ENCODE measurements at places on chromosomes 5 and 9.
A peak's percentile ranks its signal among the peaks of the same experiment; 100 is the strongest.

DNA sequence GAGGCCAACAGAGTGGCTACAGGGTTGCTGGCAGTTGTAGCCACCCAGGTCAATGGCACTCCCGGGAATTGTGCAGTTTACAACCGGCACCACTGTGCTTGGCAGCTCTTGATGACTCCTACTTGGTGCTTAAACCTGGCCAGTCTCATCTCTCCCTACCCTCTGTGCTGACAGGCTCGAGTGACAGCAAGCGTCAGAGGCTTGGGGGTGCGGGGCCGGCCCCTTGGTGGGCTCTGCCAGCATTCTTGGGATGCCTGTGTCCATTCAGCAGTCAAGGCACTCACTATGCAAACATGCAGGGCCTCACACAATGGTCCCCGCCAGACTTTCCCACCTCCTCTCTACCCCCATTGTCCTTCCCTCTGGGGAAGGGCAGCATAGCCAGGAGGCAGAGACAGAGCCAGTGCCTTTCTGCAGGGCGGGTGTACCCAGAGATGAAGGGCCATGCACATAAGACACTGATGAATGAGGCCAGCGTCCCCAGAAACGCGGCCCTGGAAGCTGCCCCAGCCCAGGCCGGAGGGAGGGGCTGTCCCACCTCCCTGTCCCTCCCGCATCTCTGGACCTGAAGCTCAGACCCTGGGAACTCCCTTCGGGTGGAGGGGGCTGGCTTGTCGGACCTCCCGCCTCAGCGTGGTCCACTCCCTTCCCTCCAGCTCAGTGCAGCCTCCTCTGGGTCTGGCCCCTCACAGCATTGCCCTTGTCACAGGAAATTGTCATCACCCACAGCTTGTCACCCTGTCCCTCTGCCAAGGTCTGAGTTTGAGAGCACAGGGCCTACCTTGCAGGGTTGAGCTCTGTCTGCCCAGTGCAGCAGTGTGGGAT, 26.4 kb upstream of the NOTCH1 start:
- DNase-seq, result no peak

DNA sequence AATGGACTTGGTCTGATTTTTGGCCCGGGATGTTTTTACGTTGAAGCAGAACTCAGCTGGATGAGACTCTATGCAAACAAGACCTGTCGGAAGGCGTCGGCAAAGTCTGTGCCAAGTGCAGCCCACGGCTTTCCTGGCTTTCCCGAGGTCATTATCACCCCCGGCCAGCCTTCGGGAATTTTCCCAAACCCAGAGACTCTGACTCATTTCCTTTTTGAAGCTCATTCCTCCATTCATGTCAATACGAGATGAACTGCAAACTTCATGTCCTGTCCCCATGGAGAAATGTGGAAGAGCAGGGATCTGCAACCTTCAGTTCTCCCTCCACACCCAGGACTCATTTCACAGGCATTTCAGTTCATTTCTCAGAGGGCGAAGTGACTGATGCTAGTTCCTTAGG, 95.3 kb downstream of the IRX2 start:
- no peak for DNase-seq

- DNase-seq, result no peak
Observed at GRCh38 chr5:66826263-66826662, 230.1 kb downstream of the MAST4 start.

GRCh38 chr5:137622850-137623249, 113.0 kb downstream of the KLHL3 start:
- no peak for DNase-seq

DNA sequence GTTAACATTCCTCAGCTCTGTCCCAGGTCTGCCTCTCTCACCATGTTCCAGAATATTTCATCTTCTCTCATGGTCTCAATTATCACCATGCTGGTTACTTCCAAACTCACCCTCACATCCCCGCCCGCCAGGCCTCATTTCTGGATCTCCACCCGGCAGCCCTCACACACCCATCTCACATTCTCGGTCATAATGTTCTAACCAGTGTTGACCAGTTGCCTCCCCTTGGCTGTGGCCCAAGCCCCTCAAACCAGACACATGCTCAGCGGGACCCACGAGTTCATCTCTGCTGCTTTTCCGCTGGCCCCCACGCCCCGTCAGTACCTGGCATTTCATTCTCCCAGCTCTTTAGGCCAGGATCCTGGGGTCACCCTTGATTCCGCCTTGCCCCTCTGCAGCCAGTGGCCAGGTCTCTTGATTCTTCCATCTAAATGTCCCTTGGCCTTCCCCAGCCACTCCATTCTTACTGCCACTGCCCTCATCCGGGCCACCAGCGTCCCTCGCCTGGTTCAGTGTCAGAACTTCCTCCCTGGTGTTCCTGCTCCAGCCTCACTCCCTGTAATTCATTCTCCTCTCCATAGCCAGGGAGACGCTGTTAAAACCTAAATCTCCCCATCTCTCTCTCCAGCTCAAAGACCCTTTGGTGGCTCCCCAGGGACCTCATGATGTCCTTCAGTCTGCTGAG, 141.7 kb downstream of the MVB12B start:
- DNase-seq, result no peak

- no peak for DNase-seq
Observed at GRCh38 chr9:111350556-111350955, 20.5 kb upstream of the OR2K2 start.

DNA sequence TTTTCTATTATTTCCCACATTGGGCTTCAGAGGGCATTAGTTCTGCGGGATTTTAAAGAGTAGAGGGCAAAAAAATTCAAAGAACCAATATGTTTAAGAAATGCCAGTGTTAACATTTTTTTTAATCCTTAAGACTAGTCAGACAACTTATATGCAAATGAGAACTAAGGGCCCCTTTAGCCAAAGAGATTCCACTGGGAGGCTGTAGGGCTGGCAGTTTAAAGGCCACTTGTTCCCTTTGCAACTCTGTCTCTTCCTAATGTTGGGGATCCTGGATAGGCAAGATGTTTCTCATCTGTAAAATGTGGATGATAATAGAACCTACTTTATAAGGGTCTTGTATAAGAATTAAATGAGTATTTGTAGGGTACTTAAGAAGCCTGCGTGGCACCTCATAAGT, 1395.9 kb downstream of the PTPRD start:
- no peak for DNase-seq

GRCh38 chr5:59130431-59130830, 547.6 kb downstream of the RAB3C start:
- no peak for DNase-seq

GRCh38 chr5:149240354-149240998, 31.2 kb upstream of the AFAP1L1 start:
- no peak for DNase-seq

GRCh38 chr5:147072622-147073021, 162.2 kb upstream of the STK32A start:
- no peak for DNase-seq

DNA sequence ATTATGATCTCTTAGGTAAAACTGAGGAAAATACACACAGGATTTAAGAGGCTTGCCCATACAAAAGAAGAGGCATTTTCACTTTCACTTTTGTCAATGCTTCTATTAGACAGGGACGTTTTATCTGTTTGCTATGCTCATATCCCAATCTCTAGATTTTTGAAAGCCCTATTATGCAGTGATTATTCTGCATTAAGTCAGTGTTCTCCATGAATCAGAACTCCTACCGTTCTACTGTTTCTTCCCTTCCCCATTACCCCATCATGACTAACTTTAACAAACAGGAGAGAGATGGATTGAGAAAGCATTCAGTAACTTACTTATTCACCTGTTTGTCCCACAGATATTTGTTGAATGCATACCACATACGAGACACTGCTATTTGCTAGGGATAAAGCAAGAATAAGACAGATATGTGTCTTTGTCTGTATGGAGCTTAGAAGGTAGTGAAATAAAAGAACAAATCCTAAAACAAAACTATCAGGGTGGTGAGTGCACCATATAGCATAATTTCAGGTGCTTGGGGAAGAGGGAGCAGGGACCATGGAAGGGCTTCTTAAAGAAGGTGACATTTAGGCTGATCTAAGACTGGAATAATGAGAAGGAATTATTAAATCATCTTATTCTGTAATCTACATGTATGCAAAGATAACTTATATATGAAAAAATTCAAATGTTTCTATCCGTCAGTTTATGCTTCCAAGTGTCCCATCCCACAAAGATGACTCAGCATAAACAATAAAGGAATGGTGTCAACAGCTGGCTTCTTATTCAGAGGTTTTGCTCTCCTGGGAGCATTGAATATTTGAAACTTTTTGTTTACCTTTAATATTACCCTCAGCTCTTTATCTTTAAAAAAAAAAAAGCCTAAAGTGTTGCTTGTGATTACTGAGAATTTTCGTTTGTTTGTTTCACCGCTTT, 328.1 kb downstream of the HINT1 start:
- DNase-seq, result no peak

DNA sequence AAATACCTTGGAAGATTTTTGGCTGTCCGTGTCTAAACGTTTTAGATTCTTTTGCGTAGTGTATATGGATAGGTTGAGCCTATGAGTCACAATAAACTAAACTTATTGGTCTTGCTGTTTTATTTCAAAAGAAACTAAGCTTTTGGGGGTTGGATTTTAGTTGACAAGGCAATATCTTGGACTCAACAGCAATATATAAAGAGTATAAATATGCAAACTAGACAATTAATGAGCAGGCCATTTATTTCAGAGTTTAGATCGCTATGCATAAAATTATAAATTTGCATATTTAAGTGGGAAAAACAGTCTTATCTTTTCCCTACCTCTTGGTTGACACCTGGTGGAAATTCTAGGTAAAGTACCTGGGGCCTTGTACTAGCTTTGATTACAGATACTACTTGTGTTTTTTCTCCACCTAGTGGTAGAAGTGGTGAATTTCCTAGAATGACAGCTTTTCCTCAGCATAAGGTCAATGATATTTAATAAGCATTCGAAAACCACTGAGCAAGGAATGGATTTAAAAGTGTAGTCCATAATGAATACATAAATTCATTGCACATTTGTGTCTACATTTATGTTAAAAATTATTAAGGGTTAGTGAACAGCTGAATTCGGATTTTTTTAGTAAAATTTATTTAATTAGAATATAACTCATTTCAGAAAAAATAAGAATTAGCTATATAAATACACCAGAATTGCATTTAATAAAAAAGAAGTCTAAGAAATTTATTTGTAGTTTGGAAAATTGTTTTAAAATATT, 1.7 kb upstream of the ARRDC3 start:
- peak; percentile 62 for DNase-seq

All from NCI-H1930 (cell line).